ENCODE measurements at places on chromosomes 1 and 21.
A peak's percentile ranks its signal among the peaks of the same experiment; 100 is the strongest.

DNA sequence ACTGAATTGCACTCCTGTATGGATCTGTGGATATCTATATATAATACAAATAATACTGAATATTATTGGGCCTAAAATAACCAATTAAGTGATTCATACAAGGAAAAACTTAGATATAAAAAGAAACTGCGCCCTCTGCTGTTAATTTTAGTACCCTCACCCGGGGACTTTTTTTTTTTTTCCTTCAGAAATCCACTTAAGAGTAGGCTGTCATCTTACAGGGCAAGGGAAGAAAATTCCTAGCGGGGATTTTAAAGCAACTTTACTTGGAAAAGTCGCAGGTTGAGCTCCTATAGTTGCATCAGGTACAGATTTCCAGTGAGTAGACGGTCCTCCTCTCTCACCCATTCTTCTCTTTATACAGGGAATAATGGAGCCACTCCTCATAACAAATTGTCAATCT, 1.3 kb downstream of the NTNG1 start:
- peak; percentile 68 for DNase-seq

GRCh38 chr1:27809883-27810282, 20.7 kb upstream of the PPP1R8 start:
- DNase-seq = no peak

GRCh38 chr1:64493831-64494230, 23.9 kb downstream of the CACHD1 start:
- DNase-seq = peak; percentile 27

DNA sequence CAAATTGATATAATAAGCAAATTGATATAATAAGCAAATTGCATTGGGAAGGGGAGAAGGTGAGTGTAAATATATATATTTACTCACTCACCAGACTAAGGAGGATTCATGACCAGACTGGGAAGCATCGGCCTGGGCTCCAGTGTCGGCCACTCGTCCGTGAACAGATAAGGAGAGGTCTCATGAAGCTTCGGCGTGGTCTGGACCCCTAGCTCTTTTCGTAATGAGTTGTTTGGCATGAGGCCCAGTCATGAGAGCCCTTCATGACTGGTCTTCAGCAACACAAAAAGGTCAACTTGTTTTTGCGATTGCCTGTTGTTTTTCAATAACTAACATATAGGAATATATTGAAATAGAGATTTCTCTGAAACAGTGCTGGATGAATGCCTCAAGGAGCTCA, 222.9 kb upstream of the KCNK2 start:
- no peak for DNase-seq

DNA sequence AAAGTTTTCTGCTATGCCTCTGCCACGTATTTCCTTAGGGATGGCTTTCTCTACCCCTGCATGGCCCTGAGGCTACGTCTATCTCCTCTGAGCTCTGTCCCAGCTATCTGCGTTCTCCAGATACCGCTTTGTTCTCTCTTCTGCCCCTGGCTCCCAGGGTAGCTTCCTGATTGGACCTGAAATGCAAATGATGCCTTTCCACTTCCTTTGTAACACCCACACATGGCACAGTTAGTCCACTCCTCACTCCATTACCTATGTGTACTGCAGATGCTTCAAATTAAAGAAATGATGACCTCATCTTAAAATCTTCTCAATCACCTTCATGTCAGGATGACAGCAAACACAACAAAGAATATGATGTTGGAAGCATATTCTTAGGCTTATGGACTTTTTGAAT, 138.6 kb upstream of the POGK start:
- DNase-seq = no peak

GRCh38 chr1:64019818-64020217, 183.6 kb upstream of the UBE2U start:
- peak; percentile 55 for DNase-seq

- DNase-seq = no peak
Measured at GRCh38 chr1:56145581-56145980, 433.8 kb downstream of the PLPP3 start.

- DNase-seq = peak; percentile 67
Measured at GRCh38 chr1:5745800-5746610, 246.2 kb downstream of the NPHP4 start.

DNA sequence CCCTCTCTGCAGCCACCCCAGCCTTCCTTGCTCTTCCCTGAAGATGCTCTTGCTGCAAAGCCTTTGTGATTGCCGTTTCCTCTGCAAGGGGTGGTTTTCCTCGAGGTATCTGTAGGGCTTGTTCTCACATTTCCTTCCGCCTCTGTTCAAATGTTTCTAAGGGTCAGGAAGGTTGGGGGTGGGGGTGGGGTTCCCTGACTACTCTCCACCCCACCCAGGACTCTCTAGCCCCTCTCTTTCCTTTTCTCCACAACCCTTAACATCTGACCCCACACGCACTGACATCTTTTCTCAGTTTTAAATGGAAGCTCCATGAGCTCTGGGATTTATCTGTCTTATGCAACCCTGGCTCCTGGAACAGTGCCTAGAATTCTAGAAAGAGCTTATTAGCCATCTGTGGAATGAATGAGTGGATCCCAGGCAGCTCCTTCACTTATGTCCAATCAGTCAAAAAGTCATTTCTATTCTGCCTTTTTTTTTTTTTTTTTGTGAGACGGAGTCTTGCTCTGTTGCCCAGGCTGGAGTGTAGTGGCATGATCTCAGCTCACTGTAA, 27.3 kb upstream of the ZNF362 start:
- no peak for DNase-seq

DNA sequence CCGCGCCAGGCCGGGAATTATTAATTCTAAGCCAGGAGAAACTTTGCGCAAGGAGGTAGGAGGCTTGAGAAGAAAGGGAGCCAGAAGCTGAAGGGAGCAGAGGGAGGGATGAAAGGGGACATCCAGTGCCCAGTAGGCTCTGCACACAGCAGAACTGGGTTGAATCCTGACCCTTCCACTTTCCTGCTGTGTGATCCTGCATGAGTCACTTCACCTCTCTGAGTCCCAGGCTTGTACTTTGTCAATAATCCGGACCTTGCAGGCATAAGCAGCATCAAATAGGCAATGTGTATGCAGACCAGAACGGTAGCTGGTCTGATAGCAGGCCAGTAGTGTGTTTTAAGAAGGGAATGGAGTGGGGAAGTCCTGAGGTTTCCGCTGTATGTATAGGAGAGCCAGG, 25.5 kb upstream of the EPB41 start:
- DNase-seq = no peak

Data from midbrain (tissue), 1 donor.